CD8-positive, alpha-beta T cell (primary cell): ENCODE measurements at places on chromosomes 2 and 18.

GRCh38 chr2:27243391-27244130 lies 19.3 kb downstream of the SLC30A3 start:
- no peak for DNase-seq

DNA sequence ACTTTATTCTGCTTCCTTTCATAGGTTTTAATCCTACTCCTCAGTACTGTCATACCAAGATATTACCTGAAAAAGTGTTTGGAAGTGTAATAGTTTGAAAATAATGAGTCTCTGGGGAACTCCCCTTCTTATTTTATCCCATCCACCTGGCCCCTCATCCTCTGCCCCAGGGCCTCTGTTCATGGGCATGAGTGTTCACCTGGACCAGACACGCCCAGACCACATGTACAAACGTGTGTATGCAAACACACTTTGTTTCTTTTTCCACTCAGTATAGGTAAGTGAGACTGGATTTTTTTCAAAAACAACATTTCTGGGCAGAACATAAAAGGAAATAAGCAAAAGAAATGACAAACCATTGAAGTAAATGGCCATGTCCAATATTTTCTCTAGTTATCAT lies 62.1 kb upstream of the THSD7B start:
- DNase-seq, result no peak

DNA sequence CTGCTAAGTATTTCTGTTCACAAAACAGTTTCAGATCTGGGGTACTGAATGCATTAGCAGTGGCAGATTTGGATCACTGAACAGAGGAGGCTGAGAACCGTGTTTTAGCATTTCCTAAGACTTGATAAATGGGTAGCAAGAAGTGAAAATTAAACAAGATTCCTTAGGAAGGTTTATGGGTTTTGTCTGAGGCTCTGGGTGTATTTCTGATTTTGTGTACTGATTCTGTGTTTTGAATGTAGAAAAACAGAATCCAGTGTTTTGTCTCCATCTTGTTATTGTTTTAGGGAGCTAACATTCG lies 1.4 kb downstream of the FAM117B start:
- no peak for DNase-seq

DNA sequence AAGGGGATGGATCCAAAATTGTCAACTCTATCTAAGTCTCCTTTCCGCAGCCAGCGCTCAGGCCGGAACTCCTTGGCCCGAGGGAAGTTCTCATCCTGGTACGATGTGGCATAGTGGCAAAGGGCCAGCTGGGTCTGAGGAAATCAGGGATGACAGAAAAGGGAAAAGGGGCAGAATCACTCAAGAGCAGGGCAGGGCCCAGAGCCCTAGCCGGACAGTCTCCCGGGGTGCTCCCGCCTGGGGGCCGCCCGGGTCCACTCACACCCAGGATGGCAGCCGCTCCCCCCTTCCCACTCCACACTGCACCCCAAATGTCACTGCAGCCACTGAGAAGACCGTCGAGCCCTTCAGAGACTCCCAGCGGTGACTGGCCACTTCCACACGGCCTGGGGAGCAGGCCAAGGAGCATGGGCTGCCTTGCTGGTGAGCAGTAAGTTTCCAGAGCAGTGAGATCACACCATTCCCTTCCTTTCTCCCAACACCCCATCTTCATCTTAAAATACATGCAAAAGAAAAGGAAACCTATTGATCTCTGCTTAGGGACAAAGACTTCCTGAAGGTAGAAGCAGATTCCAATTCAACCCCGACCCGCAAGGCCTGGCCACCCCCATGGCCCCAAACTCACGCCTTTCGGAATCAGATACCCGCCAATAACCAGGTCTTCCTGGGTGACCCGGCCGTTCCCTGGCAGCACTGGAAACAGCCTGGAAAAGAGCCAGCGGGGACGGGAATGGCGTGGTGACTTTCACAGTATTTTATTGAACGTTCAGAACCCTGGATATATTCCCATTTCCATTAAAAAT lies 26.7 kb downstream of the CYP27C1 start:
- DNase-seq, result no peak

DNA sequence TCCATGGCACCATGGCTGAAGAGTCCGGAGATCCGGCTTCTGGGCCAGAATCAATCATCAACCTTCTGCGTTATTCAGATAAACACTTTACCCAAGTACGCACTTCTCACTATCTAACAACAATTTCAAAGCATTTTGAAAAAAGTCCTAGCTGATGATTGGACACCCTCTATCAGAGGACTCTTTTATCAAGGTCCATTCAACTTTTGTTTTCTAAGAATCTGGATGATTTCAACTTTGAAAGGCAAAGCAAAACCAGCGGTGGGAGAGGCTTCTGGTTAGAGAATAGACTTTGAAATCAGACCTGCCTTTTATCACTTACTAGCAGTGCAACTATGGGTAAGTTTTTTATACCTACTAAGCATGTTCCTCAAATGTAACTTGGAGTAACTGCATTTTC lies 293.6 kb upstream of the TNP1 start:
- DNase-seq, result no peak

DNA sequence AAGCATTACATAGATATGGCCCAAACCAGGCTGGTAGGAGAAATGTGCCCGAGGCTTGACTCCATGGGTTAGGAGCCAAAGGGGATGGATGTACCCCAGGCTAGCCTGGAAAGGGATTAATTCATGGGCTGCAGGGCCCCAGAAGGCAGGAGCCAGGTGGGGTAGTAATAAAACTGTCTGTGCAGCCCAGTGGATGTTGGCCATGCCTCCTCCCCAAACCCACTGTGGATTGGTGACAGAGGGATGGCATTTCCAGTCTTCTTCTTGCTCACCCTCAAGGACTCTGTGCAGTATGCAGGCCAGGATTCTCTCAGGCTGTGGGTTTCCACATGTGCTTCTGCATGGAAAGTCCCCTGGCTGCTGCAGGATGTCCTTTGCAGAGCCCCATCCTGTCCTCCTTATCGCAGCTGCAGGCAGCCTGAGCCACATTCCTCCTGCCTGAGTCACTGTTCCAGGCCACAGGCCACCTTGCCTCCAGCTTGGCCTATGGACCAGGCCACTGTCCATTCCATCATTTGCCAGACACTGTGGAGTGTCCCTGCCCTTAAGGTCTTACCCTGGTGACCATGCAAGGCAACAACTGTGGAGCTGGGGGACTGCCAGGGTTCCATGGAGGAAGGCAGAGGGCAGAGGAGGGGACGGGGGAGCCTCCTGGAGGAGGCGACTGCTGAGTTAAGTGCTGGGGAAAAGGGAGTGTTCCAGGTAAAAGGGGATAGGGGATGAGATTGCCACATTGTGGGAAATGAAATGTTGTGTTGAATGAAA lies 38.9 kb downstream of the INO80C start:
- DNase-seq, result no peak

DNA sequence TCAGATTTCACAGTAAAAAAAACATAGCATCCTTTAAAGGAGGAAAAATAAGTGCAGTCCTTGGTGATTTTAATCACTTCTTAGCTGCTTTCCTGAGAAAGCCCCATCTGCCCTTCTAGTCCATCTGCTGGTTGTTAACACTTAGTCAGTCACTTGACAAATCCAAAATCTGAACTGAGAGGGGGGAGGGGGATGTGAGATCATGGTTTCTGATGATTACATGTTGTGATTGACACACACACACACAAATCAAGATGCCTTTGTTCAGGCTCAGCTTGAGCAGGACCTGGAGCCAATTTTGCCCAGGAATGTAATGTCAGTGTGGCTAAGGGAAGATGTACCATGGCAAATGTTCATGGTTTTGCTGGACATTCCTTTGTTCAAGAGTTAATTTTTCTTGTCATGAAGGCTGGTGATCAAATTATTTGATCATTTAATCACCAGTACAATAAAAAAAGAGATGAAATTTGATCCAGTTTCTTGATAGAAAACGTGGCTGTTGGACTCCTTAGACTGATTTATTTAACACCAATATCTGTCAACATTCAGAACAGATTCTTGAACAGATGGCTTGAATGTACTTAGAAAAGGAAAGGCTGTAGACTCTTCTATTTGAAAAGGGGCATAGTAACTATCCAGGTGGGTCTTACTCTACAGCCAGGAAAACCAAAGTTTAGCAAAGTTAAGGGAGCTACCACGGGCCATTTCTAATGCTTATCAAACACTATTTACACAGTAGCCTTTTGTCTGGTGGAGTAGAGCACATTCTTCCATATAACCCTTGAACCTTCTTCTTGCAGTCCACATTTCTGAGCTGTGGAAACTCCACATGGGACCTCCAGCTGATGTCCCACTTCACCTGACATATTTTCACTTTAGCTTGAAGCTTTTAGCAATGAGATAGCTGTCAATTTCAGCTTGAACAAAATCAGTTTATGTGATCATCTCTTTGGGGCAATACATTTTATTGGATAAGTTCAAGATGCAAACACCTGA lies 408.7 kb downstream of the PIK3C3 start:
- DNase-seq, result no peak

- no peak for DNase-seq
Measured at GRCh38 chr2:225009768-225010167, 32.5 kb downstream of the DOCK10 start.

- DNase-seq, result no peak
Measured at GRCh38 chr2:10392951-10393639, 55.0 kb downstream of the ODC1 start.

DNA sequence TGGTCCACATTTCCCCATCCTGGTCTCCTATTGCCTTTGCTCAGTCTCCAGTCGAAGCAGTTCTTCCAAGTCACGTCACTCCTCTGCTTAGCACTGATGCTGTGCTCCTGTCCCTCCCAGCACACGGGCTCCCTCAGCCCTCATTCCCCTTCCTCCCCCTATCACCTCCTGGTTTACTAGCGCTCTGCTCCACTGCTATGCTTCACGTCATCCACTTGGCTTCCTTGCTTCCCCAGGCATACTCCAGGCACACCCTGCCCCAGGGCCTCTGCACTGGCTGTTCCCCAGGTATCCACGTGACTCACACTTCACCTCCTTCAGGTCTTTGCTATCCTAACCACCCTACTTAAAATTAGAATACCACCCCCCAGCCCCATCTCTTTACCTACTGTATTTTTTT lies 269.3 kb downstream of the GLI2 start:
- DNase-seq, result no peak

DNA sequence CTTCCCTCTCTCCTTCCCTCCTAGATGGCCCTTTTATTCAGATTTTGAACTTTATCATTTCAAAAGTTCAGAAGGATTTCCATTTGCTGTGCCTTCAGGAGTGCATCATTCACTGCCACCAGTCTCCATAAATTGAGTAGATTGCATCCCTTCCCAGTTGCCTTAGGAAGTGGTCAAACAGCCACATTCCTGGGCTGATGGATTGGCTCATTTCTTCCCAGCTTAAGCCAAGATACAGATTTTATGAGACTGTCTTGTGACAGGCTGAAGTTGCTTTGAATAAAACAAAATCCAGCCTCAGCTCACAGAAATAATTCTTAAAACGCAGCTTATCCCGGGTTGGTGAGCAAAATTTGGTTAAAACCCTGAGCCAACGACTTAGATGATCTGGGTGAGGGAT lies 9.8 kb downstream of the NRP2 start:
- no peak for DNase-seq

DNA sequence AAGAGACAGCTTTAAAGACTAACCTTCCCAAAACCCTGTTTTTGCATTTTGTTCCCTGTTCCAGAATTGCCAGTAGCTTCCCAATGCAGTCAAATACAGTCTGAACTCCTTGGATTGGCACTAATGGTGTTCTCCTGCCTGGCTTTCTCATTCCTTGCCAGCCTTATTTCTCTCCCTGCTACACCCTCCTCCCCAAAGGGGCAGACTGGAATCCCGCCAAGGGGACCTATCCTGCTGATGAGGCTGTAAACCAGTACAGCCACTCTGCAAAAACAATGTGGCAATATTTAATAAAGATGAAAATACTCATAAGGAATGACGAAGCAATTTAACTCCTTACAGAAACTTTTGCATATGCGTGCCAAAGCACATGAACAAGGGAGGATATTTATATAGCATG lies 4.5 kb upstream of the SLC4A5 start:
- DNase-seq, result no peak

DNA sequence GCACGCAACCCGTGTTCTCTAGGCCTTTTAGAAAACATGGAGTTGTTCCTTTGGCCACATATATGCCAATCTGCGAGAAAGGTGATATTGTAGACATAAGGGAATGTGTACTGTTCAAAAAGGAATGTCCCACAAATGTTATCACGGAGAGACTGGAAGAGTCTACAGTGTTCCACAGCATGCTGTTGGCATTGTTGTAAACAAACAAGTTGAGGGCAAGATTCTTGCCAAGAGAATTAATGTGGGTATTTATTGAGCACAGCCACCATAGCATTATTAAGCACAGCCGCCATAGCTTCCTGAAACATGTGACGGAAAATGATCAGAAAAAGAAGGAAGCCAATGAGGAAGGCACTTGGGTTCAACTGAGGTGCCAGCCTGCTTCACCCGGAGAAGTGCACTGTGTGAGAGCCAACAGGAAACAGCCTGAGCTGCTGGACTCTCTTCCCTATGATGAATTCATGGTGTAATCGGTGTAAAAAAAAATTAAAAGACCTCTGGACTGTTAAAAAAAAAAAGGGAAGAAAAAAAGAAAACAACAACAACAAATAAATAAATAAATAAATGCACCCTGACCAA lies 29.0 kb upstream of the REL start:
- no peak for DNase-seq

DNA sequence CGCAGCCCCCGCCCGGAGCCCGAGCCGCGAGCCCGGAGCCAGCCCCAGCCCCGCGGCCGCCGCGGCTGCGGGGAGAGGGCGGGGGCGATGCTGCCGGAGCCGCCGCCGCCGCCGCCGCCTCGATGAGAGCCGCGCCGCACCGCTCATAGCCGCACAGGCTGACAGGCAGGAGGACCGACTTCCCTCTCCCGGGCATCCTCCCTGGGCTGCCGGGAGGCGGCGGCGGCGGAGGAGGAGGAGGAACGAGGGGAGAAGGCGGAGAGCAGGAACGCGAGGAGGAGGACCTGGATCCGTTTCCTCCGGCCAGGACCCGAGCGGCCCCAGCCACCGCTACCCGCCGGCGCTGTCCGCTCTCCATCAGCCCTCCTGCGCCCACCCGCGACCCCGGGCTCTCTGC lies 370 bp downstream of the KLHL29 start:
- DNase-seq, result no peak
